ENCODE measurements at places on chromosomes 2 and 18.

GRCh38 chr18:55651236-55651635 is 63.2 kb upstream of the TCF4 start:
- no peak overlapping the region for H3K27ac ChIP-seq
- no peaks in the 10 kb centered on the region for H3K36me3 ChIP-seq
- no peaks in the 10 kb centered on the region for H3K27me3 ChIP-seq
- H3K4me1 ChIP-seq: no peaks in the 10 kb centered on the region

- DNase-seq: no peak
- H3K4me1 ChIP-seq: no peaks in the 10 kb centered on the region
- H3K4me3 ChIP-seq: no peak overlapping the region
- H3K27me3 ChIP-seq: no peaks in the 10 kb centered on the region
These were observed 293.3 kb upstream of the TFPI start for GRCh38 chr2:187847245-187848208.

- peak overlapping the region; percentile 54 for H3K4me3 ChIP-seq
- peak overlapping the region; percentile 86 for H3K27ac ChIP-seq
- DNase-seq: peak; percentile 65
These were observed 81.2 kb downstream of the PDCL3 start for GRCh38 chr2:100643906-100644501.

DNA sequence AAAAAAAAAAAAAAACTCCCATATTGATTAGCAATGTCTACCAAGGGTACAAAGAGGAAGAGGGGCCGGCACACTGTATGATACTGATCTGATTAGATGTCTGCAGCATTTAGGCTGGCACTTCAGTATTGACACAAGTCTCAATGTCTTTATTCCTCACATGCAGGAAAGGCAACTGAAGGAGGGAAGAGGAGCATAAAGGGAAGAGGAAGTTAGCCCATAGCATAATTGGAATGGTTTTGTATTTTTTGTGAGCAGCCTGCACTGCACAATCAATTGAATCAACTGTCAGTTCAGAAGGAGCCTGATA is 79.0 kb downstream of the DNER start:
- DNase-seq: no peak
- H3K4me1 ChIP-seq: no peaks in the 10 kb centered on the region
- H3K4me3 ChIP-seq: no peak overlapping the region
- no peak overlapping the region for H3K27ac ChIP-seq

- H3K27me3 ChIP-seq: no peaks in the 10 kb centered on the region
- DNase-seq: no peak
These were observed 26.5 kb downstream of the NMUR1 start for GRCh38 chr2:231503766-231504165.

- no peaks in the 10 kb centered on the region for H3K27me3 ChIP-seq
- no peak for DNase-seq
These were observed 1.2 kb downstream of the TXNL1 start for GRCh38 chr18:56637176-56637575.

DNA sequence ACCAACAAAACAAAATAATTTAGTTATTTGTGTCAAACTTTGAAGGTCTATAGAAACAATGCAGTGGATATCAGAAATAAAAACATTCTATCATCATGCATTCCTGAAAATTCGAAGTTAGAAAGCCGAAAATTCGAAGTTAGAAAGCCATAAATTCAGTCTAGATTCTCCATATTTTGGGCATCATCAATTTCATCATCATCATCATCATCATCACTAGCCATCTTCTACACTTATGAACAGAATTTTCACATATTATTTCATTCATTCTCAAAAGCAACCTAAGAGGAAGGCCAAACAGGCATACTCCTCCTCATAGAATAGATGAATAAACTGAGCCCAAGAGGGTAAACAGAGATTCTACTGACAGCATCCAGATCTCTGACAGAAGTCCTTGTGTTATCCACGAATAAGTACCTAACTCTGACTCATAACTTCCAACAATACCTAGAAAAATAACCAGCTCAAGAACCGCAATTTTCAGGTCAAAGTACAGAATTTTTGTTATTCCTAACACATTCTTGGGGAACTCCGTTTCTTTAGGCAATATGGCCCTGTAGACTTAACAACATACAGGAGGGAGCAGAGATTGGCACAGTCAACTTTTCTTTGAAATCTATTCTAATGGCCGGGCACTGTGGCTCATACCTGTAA is 84.7 kb downstream of the TCF4 start:
- no peak overlapping the region for H3K4me3 ChIP-seq
- peaks cover 2% of the 10 kb centered on the region for H3K27me3 ChIP-seq
- no peak for DNase-seq
- H3K27ac ChIP-seq: no peak overlapping the region
- peaks cover 2% of the 10 kb centered on the region for H3K4me1 ChIP-seq

GRCh38 chr2:6888724-6889123 is 11.1 kb downstream of the RSAD2 start:
- peaks cover 79% of the 10 kb centered on the region for H3K36me3 ChIP-seq
- no peak overlapping the region for H3K4me3 ChIP-seq

GRCh38 chr18:10015941-10016819 is 102.4 kb downstream of the VAPA start:
- no peak overlapping the region for H3K4me3 ChIP-seq
- peaks cover 6% of the 10 kb centered on the region for H3K4me1 ChIP-seq
- H3K36me3 ChIP-seq: no peaks in the 10 kb centered on the region
- no peak for DNase-seq

DNA sequence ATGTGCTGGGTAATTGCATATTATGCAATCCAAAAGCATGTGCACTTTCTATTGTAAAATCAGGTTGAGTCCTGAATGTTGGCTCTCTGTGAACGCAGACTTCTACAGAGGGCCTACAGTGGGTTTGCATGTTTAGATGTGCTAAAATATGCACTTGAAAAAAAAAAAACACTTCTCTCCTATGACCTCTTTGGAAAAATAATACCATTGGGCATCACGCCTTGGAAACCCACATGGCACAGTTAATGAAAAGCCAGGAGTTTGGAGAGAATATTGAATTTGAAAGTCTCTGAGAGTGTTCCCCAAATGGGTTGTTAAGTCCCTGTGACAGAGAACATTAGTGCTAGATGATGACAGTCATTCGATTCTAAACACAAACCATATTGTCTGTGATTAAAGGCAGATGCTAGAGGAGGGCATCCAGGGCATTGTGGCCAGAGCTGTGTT is 710.4 kb upstream of the PIK3C3 start:
- no peaks in the 10 kb centered on the region for H3K4me1 ChIP-seq
- no peak overlapping the region for H3K4me3 ChIP-seq
- no peaks in the 10 kb centered on the region for H3K27me3 ChIP-seq
- no peak overlapping the region for H3K27ac ChIP-seq
- no peak for DNase-seq
- H3K36me3 ChIP-seq: no peaks in the 10 kb centered on the region

- no peaks in the 10 kb centered on the region for H3K4me1 ChIP-seq
- H3K27ac ChIP-seq: no peak overlapping the region
- no peaks in the 10 kb centered on the region for H3K27me3 ChIP-seq
- H3K36me3 ChIP-seq: no peaks in the 10 kb centered on the region
- DNase-seq: no peak
These were observed 53.8 kb downstream of the CTAGE1 start for GRCh38 chr18:22363867-22364463.

GRCh38 chr2:196268538-196269338 is 97.4 kb upstream of the STK17B start:
- H3K4me3 ChIP-seq: peak overlapping the region; percentile 35
- peak overlapping the region; percentile 57 for H3K27ac ChIP-seq
- H3K27me3 ChIP-seq: no peaks in the 10 kb centered on the region

DNA sequence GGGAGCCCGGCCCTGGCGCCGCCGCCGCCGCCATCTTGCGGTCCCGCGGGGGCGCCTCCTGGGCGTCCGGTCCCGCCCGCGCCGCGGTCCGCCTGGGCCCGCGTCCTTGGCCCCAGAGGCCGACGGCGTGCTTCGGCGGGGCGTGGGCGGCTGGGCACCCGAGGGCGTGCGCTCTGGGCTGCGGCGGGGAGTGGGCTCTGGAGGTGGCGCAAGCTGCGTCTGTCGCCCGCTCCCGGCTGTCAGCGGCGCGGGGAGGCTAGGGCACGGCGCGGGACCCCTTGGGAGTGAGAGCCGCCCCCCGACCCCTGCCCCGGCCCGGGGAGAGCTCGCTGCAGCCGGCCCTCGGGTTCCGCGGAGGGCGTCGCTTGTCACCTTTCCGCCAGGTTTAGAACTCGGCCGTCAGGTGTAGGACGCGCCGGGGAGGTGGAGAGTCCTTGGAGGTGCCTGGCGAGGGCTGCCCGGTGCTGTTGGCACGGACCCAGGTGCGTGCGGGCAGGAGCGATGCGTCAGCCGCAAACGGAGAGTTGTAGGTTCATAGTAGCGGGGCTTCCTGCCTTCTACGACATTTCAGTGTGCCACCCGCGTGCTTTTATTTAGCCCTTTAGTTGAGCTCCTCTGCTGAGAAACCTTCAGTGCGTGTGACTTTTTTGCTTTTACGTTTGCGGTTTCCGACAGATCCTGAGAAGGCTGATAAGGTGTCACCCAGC is 921 bp downstream of the VAPA start:
- peak overlapping the region; percentile 95 for H3K27ac ChIP-seq
- peaks cover 29% of the 10 kb centered on the region for H3K4me1 ChIP-seq
- peaks cover 9% of the 10 kb centered on the region for H3K27me3 ChIP-seq
- H3K4me3 ChIP-seq: peak overlapping the region; percentile 86
- DNase-seq: peak; percentile 81
- no peaks in the 10 kb centered on the region for H3K36me3 ChIP-seq

- no peaks in the 10 kb centered on the region for H3K4me1 ChIP-seq
- no peak overlapping the region for H3K27ac ChIP-seq
- no peaks in the 10 kb centered on the region for H3K36me3 ChIP-seq
These were observed 7.4 kb downstream of the TWIST2 start for GRCh38 chr2:238855299-238855698.

DNA sequence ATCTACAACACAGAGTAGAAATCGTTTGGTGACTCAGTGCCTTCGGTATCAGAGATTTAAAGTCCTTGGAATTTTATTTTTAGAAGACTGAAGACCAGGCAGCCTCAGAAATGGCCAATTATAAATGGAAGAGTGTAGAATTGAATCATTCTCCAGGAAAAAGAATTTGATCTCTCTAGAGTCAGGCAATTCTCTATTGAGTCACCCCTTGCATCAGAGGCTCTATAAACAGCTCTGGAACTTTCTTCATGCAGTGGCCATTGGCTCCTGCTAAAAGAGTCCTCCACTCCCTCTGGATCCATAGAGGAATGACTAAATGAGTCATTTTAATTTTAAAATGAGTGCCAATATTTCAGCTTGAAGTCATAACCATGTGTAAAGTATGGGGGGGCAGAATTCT is 816.2 kb downstream of the TDRD15 start:
- no peak for DNase-seq
- H3K4me1 ChIP-seq: no peaks in the 10 kb centered on the region
- no peak overlapping the region for H3K27ac ChIP-seq
- no peaks in the 10 kb centered on the region for H3K36me3 ChIP-seq

DNA sequence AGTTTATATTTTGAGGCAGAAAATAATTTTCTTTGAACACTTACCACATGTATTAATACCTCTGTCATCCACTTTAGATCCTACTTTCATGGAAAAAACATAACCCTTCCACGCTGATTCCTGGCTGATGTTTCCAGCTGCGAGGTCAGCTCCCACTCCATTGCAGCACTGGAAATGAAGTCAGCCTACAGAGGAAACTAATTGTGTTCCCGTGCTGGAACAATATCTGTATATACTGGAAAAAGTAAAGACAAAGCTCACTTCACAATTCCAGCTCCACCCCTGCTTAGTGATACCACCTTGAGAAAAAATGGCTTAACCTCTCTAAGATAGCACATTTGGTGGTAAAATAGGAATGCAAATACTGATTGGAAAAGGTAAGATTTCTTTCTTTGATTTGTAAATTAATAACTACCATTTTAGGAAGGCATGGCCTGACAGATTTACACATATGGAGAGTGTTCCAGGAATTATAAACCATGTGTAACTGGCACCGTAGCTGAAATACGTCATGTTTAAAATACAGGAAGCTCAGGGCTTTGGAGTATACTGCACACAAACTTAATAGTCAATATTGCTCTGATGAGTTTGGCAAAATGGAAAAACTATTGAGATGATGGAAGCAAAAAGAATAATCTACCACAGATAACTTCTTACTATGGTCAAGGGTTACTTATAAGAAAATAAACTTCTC is 90.0 kb downstream of the TRIB2 start:
- H3K27me3 ChIP-seq: peaks cover 6% of the 10 kb centered on the region
- H3K36me3 ChIP-seq: no peaks in the 10 kb centered on the region
- H3K4me1 ChIP-seq: no peaks in the 10 kb centered on the region
- H3K4me3 ChIP-seq: no peak overlapping the region

DNA sequence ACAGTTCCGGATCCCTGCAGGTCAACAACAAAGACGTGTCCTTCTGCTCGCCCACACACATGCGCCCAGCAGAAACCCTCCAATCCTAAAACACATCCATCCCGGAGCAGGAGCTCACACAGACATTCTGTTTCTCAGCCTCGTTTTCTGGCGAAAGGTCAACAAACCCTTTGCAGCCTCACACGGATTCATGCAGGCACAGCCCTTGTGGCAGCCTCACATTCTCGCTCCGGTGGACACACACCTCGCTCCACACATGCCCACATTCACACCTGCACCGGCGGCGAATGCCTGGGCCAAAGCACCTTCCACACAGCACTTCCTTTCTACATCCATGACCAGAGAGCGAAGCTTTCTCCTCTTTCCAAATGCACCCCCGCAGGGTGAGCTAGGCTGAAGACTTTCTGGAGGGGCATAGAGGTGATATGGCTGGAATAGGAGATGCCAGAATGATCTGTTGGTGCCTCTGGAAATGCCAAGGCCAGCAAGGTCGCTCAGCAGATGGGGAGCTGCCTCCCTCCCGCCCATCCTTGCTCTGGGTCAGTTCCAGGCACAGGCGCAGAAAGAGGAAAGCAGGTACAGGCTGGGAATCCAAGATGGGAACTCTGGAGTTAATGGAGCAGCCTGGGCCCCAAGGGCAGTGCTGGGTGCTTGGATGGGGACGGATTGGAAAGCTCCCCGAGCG is 88.8 kb downstream of the CELF4 start:
- no peaks in the 10 kb centered on the region for H3K27me3 ChIP-seq
- H3K4me3 ChIP-seq: no peak overlapping the region
- no peak for DNase-seq
- no peaks in the 10 kb centered on the region for H3K4me1 ChIP-seq

- no peak for DNase-seq
- H3K27ac ChIP-seq: no peak overlapping the region
- no peaks in the 10 kb centered on the region for H3K36me3 ChIP-seq
- peaks cover 5% of the 10 kb centered on the region for H3K27me3 ChIP-seq
- H3K4me1 ChIP-seq: peaks cover 32% of the 10 kb centered on the region
- no peak overlapping the region for H3K4me3 ChIP-seq
These were observed 34.0 kb upstream of the TMEM131 start for GRCh38 chr2:98029718-98030222.

DNA sequence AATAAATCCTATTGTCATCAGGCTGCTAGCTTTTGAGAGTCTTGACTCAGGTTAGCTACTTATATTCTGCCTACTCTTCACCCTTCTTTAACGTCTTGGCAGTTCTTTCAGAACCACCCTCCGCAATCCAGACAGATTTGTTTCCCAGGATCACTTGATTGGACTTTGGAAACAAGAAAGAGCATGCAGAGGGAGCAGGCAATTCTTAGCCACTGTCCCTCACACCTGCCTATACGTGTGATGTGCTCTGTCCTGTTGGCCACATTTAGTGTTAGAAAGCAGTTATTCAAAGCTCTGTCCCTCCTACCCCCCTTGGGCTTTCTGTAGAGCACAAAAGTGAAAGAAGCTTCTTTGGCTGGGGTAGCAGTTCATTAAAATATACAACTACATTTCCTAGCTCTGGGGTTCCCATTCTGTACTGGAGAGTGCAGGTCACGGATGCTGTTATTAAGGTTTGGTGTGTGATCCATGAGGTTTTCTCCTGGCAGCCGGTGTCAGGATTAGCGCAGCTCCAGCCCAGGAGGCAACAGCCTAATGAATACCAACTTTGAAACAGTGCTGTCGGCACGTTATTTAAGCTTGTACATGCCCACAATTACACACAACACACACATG is 6.3 kb downstream of the FZD5 start:
- no peak for DNase-seq
- no peak overlapping the region for H3K27ac ChIP-seq
- peaks cover 58% of the 10 kb centered on the region for H3K27me3 ChIP-seq
- H3K4me3 ChIP-seq: no peak overlapping the region
- peaks cover 1% of the 10 kb centered on the region for H3K36me3 ChIP-seq

Data from activated CD4-positive, alpha-beta T cell treated with anti-CD3 and anti-CD28 coated beads, Interleukin-2, amount 10 ng/mL, durations not matched to agents 7 days and 5 days (primary cell).